Kidney (tissue), 22 donors: ENCODE measurements at places on chromosomes 2 and 18. TPM values are rescaled to one million over a fixed set of nuclear protein-coding genes. Genes with fewer than 3 reads are reported as not detected.

Gene KRTCAP3
- 32.1 TPM for total RNA-seq

Gene ALPP
- not detected for total RNA-seq

Gene SRD5A2
- total RNA-seq = 0.22 TPM

Gene STPG4
- total RNA-seq = not detected

Gene ANKRD36C
- total RNA-seq = 26.2 TPM

Gene CXCR1
- total RNA-seq = 0.09 TPM

DNA sequence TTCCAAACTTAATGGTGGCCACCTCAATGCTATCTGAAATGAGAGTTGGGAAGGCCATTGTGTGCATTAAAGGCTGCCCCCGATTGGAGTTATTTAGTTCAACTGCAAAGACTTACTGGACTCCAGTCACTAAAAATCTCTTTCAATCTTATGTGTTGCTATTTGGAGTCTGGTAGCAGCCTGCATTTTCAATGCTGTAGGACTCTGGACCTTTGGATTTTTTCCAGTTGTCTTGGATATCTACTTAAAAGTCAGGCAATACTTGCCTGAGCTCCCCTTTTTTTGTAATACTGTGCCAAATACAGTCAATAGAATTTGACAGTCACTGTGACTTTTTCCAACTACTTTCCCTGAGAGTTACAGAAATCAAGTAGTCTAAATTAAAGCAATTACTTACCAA lies 281.9 kb downstream of the TRIB2 start:
- DNase-seq = no peak
- H3K27me3 ChIP-seq = no peaks in the 10 kb centered on the region
- H3K4me3 ChIP-seq = no peak overlapping the region

DNA sequence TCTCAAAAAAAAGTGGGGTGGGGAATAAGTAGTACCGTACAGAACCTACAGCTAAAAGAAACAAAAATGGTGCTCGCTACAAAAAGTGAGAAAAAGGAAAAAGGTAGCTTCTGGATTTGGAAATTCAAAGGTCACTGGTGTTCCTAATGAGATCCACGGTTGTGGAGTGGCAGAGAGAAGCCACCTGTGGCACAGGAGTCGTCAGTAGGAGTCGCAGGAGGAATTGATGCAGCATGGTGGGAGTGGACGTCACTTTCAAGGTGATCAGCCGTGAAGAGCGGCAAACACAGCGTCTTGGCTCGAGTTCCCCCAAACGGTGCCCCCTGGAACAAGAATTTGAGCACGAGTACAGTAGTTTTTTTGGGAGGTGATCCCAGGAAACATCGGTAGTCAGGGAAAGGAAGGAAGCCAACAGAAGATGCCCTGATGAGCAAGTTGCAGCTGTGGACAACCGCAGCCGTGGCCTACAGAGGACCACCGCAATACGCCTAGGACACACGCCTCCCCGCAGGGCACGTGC lies 1.4 kb upstream of the TTL start:
- peak overlapping the region; percentile 72 for H3K4me3 ChIP-seq
- peak overlapping the region; percentile 29 for H3K27ac ChIP-seq
- H3K36me3 ChIP-seq = no peaks in the 10 kb centered on the region
- no peaks in the 10 kb centered on the region for H3K27me3 ChIP-seq
- peaks cover 8% of the 10 kb centered on the region for H3K4me1 ChIP-seq

DNA sequence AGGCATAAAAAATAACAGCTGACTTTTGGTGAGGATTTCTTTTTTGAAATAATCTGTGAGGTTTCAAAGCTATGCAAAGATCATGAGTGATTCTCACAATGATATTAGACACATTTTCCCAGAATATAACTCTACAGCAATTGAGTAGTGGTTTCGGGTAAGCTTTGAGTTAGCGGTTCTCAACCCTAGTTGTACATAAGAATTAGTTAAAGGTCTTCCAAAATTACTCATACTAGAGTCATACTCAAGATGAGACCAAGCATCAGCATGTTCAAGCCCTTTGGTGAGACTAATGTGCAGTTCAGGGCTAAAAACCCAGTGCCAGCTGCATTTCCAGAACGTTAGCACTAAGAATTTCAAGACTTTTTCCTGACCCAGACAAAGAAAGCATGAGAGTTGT lies 31.1 kb downstream of the DSG4 start:
- H3K4me1 ChIP-seq = no peaks in the 10 kb centered on the region
- no peaks in the 10 kb centered on the region for H3K36me3 ChIP-seq
- H3K4me3 ChIP-seq = no peak overlapping the region
- no peaks in the 10 kb centered on the region for H3K27me3 ChIP-seq
- no peak overlapping the region for H3K27ac ChIP-seq

GRCh38 chr2:166439078-166439477 lies 55.0 kb downstream of the SCN7A start:
- H3K27ac ChIP-seq = no peak overlapping the region
- H3K4me1 ChIP-seq = no peaks in the 10 kb centered on the region
- no peaks in the 10 kb centered on the region for H3K27me3 ChIP-seq
- H3K36me3 ChIP-seq = no peaks in the 10 kb centered on the region

DNA sequence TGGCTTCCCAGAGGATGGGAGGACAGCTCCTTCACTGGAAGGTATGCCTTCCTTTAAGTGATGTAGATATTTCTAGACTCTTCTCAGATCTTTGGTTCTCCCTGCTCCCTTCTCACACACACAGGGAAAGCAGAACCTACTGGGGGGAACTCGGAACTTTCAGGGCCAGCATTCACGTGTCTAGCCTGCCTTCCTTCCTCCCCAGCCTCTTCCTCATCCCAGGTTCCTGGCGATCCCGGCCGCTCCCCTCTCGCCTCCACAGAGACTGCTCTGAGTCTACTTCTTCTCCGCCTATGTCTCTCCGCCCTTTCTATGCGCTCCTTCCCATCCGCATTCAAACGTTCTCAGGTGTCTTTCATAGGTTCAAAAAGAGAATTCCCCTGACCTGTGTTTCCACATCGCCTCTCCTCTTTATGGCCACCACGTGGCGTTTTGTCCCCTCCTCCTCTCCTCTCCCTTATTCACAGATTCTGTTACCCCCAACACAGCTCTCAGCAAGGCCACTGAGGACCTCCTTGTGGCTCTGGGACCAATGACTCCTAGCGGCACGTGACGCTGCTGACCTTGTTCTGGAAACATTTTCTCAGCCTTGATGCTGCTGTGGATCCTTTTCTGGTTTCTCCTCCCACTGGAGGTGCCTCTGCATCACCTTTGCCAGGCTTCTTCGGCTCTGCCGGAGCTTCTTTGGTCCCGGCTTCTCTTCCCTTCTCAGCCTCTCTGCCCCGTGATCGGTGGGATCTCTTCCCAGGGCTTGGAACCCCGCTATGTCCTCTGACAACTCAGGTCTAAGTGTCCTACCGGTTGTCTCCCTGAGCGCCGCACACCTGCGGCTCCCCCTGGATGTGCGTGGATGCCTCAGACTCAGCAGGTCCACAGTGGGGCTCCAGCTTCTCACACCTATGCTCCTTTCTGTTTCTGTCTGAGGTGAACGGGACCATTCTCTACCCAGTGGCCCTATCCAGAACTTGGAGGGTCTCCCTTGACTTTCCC lies 77.5 kb downstream of the VAPA start:
- H3K4me3 ChIP-seq = no peak overlapping the region
- peaks cover 14% of the 10 kb centered on the region for H3K4me1 ChIP-seq
- no peak overlapping the region for H3K27ac ChIP-seq
- DNase-seq = no peak

- H3K4me3 ChIP-seq = no peak overlapping the region
- no peaks in the 10 kb centered on the region for H3K27me3 ChIP-seq
- H3K4me1 ChIP-seq = no peaks in the 10 kb centered on the region
- H3K36me3 ChIP-seq = no peaks in the 10 kb centered on the region
- H3K27ac ChIP-seq = no peak overlapping the region
These were observed 327.9 kb downstream of the LPIN1 start for GRCh38 chr2:12074126-12074844.

DNA sequence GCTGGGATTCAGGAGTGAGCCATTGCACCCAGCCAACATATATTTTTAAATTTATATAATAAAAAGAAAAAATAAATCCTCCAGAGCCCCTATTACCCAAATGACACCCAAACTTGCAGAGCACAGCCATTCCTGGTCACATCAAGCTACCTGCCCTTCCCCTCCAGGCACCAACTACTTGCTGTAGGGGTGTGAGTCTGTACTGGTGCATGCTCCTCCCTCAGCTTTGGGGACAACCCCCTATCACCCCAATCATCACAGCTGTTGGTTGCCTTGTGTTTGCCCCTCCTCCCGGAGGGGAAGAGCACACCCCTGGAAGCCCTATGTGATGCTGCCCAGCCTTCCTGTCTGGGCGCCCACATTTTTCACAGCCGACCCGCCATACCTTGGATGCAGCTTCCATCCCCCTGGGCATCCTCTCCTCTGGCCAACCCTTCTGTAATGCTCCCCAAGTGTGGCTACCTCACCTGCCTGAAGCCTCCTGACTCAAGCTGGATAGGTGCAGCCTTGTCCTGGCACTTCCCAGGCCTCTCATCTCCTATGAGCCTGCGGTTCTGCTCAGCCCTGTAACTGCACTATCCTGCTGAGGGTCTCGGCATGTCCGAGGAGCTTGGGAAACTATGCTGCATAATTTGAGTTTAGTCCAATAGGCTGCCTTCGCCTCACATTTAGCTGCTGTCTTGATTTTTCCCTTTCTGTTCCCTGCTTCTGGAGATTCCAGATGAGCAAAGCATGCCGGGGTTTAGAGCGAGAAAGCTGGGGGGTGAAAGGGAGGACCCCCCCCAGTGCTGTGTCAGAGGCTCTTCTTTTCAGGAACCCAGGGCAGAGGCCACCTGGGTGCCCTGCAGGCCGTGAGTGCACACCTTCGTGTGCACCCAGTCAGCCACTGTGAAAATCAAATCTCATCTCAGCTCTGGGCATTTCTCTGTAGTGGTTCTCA lies 27.2 kb downstream of the CHST10 start:
- H3K4me1 ChIP-seq = no peaks in the 10 kb centered on the region
- no peak overlapping the region for H3K4me3 ChIP-seq
- no peak overlapping the region for H3K27ac ChIP-seq
- H3K27me3 ChIP-seq = no peaks in the 10 kb centered on the region
- no peak for DNase-seq
- H3K36me3 ChIP-seq = peaks cover 2% of the 10 kb centered on the region

GRCh38 chr2:240990726-240991377 lies 7.6 kb upstream of the SNED1 start:
- peaks cover 28% of the 10 kb centered on the region for H3K4me1 ChIP-seq
- peak overlapping the region; percentile 66 for H3K27ac ChIP-seq
- DNase-seq = peak; percentile 38
- H3K4me3 ChIP-seq = no peak overlapping the region
- H3K27me3 ChIP-seq = no peaks in the 10 kb centered on the region

DNA sequence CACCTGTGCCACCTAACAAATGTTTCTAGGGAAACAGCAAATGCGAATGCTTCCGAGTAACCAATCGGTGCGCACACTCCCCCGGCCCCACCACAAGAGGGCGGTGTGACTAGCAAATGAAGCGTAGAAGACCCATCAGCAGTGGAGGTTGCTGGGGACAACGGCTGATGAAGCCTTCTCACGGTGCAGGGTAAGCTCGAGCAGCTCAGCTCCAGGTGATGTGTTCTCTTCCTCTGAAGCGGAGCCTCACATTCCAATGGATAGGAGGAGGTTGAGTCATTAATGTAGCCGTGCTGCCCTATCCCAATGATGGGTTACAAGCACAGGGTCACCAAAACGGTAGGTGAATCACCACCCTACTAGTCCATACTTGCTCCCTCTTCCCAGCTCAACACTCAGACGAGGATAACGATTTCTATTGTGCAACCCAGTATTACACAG lies 127.6 kb upstream of the TWIST2 start:
- H3K27me3 ChIP-seq = no peaks in the 10 kb centered on the region
- no peak overlapping the region for H3K27ac ChIP-seq
- H3K4me1 ChIP-seq = no peaks in the 10 kb centered on the region
- DNase-seq = no peak
- H3K36me3 ChIP-seq = no peaks in the 10 kb centered on the region

GRCh38 chr18:38644875-38645641 lies 1079.5 kb upstream of the CELF4 start:
- H3K4me1 ChIP-seq = no peaks in the 10 kb centered on the region
- H3K36me3 ChIP-seq = no peaks in the 10 kb centered on the region
- H3K27ac ChIP-seq = no peak overlapping the region
- DNase-seq = no peak

DNA sequence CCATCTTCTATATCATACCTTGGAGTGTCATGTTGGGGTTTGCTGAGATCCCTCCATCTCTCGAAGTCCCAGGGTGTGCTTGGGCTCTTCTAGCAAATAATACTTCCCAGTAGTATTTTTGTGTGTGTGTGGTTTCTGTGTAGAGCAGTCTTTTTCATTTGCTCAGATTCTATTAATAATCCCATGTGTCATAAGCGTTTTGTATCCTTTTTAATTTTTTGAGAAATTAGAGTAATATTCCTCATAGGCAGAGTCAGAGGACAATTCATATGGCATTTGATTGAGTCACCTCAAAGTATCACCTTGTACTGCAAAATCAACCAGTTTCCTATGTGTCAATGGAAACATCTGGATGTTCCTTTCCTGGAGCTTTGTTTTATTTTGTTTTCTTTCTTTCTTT lies 37.4 kb upstream of the PPP1R1C start:
- H3K4me1 ChIP-seq = no peaks in the 10 kb centered on the region
- no peaks in the 10 kb centered on the region for H3K27me3 ChIP-seq
- no peaks in the 10 kb centered on the region for H3K36me3 ChIP-seq
- no peak overlapping the region for H3K4me3 ChIP-seq
- no peak for DNase-seq

GRCh38 chr2:119158563-119159347 lies at the start of gene C1QL2:
Gene C1QL2, minus strand, starts transcription at chr2:119158751. Its CDS starts 482 bp downstream, at chr2:119158269.
- peaks cover 29% of the 10 kb centered on the region for H3K27me3 ChIP-seq
- peak; percentile 39 for DNase-seq
- no peak within 1 kb of the TSS for H3K4me3 ChIP-seq

- H3K27me3 ChIP-seq = no peaks in the 10 kb centered on the region
- no peak overlapping the region for H3K4me3 ChIP-seq
- H3K4me1 ChIP-seq = no peaks in the 10 kb centered on the region
- no peak for DNase-seq
- no peak overlapping the region for H3K27ac ChIP-seq
- peaks cover 3% of the 10 kb centered on the region for H3K36me3 ChIP-seq
These were observed 25.5 kb downstream of the DCAF17 start for GRCh38 chr2:171459498-171459897.

GRCh38 chr2:120439637-120440384 lies 93.9 kb downstream of the INHBB start:
- H3K4me1 ChIP-seq = no peaks in the 10 kb centered on the region
- no peak overlapping the region for H3K27ac ChIP-seq
- DNase-seq = peak; percentile 43
- peaks cover 5% of the 10 kb centered on the region for H3K27me3 ChIP-seq
- H3K4me3 ChIP-seq = no peak overlapping the region

DNA sequence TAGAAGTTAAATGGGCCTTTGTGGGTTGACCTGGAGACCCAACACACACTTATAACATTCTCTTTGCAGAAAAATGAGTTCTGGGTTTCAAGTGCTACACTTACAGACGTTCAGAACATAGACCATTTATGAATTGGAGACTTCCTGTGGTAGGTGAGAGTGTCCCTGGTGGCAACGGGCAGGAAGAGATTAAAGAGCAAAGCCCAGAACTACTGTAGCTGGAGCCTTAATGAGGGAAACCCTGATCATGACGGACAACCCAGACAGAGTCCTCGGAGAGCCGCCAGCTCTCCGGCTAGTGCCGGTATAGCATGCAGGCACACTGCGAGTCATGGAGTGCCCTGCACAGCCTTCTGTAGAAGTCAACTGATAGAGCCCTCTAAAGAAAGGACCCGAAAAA lies 44.5 kb upstream of the RMDN2 start:
- no peaks in the 10 kb centered on the region for H3K4me1 ChIP-seq
- no peaks in the 10 kb centered on the region for H3K36me3 ChIP-seq
- DNase-seq = no peak
- H3K27me3 ChIP-seq = no peaks in the 10 kb centered on the region
- H3K4me3 ChIP-seq = no peak overlapping the region
